ENCODE measurements at places on chromosomes 1 and 21.

- no peak for DNase-seq
These were observed 24.9 kb downstream of the CNIH3 start for GRCh38 chr1:224641030-224641429.

DNA sequence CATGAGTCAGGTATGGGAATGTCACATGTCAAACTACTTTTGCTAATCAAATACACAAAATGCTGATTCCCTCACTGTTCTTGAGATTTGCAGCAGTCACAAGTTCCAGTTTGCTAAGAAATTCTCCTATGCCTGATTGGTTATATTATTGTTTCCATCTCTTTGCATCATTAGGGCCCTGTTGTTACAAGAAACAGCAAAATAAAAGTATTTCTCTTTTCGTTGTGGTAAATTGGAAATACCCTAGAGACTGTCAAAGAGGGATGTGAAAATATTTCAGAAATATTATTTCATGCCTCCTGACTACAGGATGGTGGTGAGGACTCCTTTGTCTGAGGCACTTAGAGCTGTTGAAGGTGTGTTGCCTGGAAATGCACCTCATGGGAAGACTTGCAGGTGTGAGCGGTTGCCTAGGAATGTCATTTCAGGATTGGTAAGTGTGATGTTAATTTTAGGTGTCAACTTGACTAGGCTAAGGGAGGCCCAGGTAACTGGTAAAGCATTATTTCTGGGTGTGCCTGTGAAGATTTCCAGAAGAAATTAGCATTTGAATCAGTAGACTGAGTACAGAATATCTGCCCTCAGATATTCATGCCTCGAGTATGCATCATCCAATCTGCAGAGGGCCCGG, 117.4 kb downstream of the ROR1 start:
- no peak for DNase-seq

- DNase-seq = no peak
These were observed 35.7 kb upstream of the CLSTN1 start for GRCh38 chr1:9859281-9860014.

- no peak for DNase-seq
These were observed 29.0 kb downstream of the SOAT1 start for GRCh38 chr1:179322557-179322956.

GRCh38 chr1:203440771-203441170, 34.8 kb upstream of the PRELP start:
- peak; percentile 95 for DNase-seq

DNA sequence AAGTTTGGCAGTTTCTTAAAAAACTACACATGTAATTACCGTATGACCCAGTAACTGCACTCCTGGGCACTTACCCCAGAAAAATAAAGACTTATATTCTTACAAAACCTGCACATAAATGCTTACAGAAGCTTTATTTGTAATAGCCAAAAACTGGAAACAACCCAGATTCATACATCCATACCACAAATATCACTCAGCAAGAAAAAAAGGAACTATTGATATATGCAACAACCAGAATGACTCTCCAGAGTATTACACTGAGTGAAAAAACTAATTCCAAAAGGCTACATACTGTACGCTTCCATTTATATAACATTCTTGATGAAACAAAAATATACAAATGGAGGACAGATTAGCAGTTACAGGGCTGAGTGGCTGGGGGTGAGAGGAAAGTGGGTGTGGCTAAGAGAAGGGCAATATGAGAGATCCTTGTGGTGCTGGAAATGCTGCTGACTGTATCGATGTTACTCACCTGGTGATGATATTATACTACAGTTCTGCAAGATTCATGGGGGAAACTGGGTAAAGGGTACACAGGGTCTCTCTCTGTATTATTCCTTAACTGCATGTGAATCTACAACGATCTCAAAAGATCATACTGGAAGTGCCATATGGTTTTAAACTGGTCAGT, 96.0 kb upstream of the GNG4 start:
- no peak for DNase-seq

DNA sequence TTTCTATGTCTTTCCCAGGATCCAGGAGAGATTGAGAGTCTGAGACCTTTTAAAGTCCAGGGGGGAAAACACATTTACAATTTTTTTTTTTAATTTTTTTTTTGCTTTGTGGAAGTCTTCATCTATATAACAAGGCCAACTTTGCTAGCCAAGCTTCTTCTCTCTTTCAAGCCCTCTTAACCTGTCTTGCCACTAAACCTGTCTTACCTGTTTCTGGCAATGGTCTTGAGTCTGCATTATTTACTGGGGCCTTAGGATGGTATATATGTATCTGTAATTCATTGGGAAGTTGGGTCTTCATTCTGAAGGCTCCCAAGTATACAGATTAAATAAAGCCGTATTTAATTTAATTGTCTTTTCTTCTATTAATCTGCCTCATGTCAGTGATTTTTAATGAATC, 750.9 kb upstream of the B3GALT2 start:
- no peak for DNase-seq

DNA sequence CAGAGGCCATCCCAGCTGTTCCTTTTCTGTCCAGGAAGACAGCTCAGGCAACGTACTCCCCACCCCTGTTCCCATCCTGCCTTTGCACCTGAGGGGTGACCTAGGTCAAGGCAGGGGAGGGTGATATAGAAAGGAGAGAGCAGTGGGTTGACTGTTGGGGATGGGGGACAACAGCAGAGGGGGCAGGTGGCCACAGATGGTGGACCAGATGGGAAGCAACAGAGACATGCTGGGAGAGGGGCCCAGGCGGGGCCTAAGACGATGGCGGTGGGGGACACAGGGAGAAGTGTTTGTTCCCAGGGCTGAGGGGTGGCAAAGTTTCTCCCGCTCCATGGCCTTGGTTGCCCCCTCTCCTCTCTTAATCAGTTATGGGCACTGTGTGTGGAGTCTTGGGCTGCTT, 6.3 kb downstream of the CELSR2 start:
- DNase-seq = no peak

DNA sequence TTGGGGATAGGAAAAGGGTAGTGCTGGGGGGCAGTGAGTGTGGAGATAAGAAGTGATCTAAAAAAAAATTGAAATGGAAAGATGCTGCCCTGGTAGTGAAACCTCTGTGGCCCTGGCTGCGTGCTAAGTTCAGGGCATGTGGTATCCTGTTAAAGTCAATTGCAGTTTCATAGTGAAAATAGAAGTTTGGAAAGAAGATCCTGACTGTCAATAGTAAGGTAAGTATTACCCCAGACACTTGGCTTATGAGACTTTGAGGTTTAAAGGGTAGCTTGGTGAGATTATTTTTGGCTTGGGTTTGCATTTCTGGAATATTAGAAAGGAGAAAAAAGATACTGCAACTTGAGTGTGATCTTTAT, 6.8 kb downstream of the ARID1A start:
- no peak for DNase-seq

DNA sequence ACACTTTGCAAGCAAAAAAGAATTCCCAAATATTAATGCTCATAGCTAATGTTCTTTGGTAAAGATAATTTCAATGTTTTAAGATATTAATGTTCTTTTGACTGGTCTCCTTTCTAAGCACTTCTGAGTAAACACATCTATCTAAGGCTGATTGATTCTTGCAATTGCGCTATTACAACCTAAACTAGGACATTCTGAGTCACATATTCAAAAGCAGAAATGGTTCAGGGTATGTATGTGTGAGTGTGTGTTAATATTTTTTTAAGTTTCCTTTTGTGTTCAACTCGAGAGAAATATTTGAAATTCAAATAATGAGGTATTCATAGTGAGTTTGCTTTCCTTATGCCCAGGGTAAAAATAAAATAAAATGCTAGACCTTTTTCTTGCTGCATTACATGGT, 203.6 kb upstream of the GRIK3 start:
- DNase-seq = no peak

GRCh38 chr1:194372266-194372665, 1185.9 kb upstream of the B3GALT2 start:
- DNase-seq = no peak

GRCh38 chr1:183288583-183288982, 102.5 kb downstream of the LAMC2 start:
- no peak for DNase-seq

GRCh38 chr1:150141452-150141851, 8.3 kb upstream of the PLEKHO1 start:
- no peak for DNase-seq

- peak; percentile 75 for DNase-seq
These were observed 3.3 kb upstream of the FCRL6 start for GRCh38 chr1:159798893-159799292.

DNA sequence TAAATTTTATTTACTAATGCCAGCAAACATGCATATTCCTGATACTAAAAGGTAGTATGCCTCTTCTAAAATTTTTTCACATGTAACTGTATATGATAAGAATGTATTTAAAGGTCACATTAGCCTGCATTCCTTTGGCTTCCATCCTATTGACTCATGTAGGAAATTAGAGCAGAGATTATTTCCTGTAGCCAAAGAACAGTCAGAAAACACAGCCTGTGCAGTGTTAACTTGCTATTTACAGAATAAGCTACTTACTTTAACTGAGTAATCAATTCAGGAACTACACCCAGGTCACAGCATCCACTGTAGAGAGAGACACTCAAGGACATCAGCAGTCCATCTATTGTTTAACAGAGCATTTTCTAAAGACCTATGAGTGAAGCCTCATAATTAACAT, 154.5 kb upstream of the ADGRL4 start:
- DNase-seq = no peak

GRCh38 chr1:170580636-170581440, 48.9 kb downstream of the GORAB start:
- DNase-seq = no peak

- no peak for DNase-seq
These were observed 16.8 kb upstream of the SMYD2 start for GRCh38 chr1:214264196-214264595.

- DNase-seq = peak; percentile 91
These were observed 99.9 kb upstream of the SOD1 start for GRCh38 chr21:31559368-31560119.

DNA sequence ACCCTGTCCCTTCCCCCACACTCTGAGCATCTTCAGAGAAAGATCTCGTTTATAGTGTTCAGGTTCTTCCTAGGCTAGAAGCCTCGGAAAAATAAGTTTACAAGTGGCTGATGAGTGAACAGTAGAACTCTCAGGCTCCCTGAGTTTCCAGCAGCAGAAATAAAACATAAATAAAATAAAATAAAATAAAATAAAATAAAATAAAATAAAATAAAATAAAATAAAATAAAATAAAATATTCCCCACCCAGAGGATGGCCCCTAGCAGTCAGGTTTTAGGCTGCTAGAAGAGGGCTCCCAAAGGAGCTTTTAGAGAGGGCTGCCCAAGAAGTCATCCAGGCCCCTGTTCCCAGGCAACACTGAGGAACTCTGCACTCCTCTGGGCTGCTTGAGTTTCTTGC, 55.1 kb downstream of the KCNC4 start:
- no peak for DNase-seq

DNA sequence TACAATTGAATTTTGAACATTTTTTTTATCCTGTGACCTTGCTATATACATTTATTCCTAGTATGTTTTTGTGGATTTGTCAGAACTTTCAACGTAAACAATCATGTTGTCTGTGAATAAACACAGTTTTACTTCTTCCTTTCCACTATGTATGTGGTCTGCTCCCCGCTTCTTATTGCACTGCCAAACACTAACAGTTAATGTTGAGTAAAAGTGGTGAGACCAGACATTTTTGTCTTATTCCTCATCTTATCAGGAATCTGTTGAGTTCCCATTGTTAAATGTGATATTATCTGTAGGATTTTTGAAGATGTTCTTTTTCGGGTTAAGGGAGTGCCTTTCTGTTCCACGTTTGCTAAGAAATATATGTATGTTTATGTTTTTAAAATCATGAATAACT, 45.9 kb downstream of the CAMSAP2 start:
- no peak for DNase-seq

GRCh38 chr1:12433323-12434053, 184.5 kb downstream of the DHRS3 start:
- DNase-seq = peak; percentile 79

GRCh38 chr1:40622936-40623629, 42.4 kb downstream of the RIMS3 start:
- DNase-seq = no peak

GRCh38 chr1:53110370-53111072, 31.9 kb downstream of the SLC1A7 start:
- DNase-seq = no peak

DNA sequence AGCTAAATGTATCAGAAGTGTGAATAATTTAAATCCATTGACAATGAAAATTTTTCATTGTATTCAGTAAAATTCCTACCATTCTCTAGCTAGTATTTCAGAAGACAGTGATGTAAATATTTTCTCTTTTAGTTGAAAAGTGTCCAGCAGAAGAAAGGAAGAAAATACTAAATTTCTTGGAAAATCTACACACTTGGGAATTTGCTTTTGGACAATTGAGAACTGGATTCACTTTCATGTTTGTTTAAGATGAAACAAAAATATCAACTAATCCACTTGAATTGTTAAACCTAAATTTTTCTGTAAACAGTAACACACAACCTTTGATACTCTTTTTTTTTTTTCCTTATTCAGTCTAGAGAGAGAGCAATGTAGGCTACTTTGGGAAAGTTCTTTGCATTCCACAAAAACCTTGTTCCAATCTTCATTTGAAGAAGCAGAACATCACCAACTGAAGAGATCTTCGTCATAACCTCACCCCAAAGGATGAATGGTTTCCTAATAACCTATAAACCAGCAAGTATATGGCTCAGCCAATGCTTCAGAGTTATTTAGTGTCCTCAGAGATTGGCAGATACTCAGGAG, 155.1 kb upstream of the GORAB start:
- DNase-seq = no peak

- no peak for DNase-seq
These were observed 79.6 kb upstream of the AK4 start for GRCh38 chr1:65068202-65069010.

GRCh38 chr1:22416555-22417454, 34.8 kb upstream of the ZBTB40 start:
- no peak for DNase-seq

DNA sequence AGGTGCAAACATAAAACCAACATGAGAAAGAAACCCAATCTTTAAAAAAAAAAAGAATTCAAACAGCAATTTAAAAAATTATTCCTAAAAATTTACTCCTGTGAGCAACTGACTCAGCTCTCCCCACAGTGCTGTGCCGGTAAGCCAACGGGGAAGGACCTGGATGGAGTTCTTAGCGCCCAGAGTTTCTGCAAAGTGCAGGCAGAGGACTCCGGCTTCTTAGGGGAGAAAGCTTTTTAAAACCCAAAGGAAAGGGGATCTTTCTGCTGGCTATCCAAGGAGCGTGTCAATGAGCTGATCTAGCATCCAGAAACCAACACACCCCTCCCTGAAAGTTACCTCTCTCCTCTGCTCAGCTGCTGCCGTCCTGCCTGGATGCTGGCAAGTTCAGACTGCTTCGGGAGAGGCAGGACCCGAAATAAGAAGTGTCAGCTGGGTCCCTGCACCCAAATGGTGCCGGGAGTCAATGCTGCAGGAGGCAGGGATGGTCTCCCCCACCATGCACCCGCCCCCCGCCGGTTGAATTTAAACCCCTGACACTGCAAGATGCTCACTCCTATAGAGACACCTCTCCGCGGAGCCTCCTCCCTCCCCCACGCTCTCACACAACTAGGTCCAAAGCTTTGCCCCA, 32.2 kb upstream of the H6PD start:
- no peak for DNase-seq

- peak; percentile 74 for DNase-seq
These were observed at the start of gene IL10 for GRCh38 chr1:206772243-206772937. Gene IL10 (minus strand): TSS chr1:206772494. CDS start chr1:206772435, 59 bp downstream.
